K562 (cell line): ENCODE measurements at places on chromosomes 3 and 15. TPM values are rescaled to one million over a fixed set of nuclear protein-coding genes. Genes with fewer than 3 reads are reported as not detected.

Gene MYL3
- total RNA-seq, result not detected in 2 replicates

Gene MAP6D1
- 1.5 and 2.4 TPM in 2 replicates for total RNA-seq

Gene CADPS
- not detected in 2 replicates for total RNA-seq

Gene LEKR1
- 0.98 and 1.4 TPM in 2 replicates for total RNA-seq

DNA sequence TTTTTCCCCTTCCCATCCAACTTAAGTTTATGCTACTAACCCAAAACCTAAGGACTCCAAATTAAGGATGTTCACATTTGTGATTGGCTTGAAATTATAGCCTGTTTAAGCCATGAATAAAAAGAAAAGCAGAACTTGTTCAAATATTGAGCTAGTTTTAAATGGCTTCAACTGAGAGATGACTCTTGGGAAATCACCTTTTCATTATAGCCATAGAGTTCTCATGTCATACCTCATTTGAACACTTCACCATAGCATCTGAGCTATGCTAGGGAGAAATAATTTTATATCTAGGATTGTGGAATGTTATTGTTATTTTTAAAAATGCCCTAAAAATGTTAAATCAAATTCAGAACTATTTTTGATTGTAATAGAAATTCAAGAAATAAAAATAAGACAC, 409.2 kb upstream of the RARB start:
- no peak overlapping the region for H3K4me3 ChIP-seq
- H3K4me1 ChIP-seq, result no peaks in the 10 kb centered on the region
- no peaks in the 10 kb centered on the region for H3K36me3 ChIP-seq

- no peaks in the 10 kb centered on the region for H3K36me3 ChIP-seq
- no peaks in the 10 kb centered on the region for H3K27me3 ChIP-seq
- no peak for DNase-seq
Measured at GRCh38 chr15:78075490-78076230, 1.9 kb downstream of the TBC1D2B start.

GRCh38 chr3:151901644-151902285, 28.3 kb downstream of the SUCNR1 start:
- no peak for DNase-seq
- H3K27me3 ChIP-seq, result no peaks in the 10 kb centered on the region
- H3K27ac ChIP-seq, result no peak overlapping the region
- H3K4me3 ChIP-seq, result no peak overlapping the region
- H3K4me1 ChIP-seq, result peaks cover 16% of the 10 kb centered on the region

DNA sequence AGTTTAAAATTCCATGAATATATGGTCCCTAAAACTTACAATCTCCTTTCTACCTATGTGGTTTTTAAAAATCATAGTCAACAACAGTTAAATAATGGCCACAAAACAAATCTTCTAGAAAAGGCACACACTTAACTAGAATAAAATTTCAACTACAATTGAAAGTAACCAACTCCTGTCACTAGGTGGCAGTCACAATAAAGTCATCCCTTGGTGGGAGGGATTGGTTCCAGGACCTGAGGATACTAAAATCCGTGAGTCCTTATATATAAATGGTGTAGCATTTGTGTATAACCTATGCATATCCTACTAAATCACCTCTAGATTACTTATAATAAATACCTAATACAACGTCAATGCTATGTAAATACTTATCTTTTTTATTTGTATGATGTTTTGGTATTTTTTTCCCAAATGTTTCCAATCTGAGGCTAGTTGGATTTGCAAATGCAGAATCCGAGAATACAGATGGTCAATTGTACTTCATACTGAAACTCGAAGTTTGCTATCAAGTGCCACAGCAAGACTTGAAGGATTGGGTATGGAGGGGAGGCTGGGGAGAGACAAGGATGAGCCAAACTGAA, 172.6 kb downstream of the FMN1 start:
- DNase-seq, result peak; percentile 54
- no peaks in the 10 kb centered on the region; the same call in none of the 2 replicates for H3K4me1 ChIP-seq
- peaks cover 7% of the 10 kb centered on the region; the same call in 1 of the 2 replicates for H3K27me3 ChIP-seq
- H3K27ac ChIP-seq, result no peak overlapping the region
- H3K4me3 ChIP-seq, result no peak overlapping the region
